ENCODE measurements at places on chromosomes 2 and 18.
A peak's percentile ranks its signal among the peaks of the same experiment; 100 is the strongest.

- DNase-seq = no peak
Observed at GRCh38 chr2:146801886-146802285, 1042.9 kb upstream of the ACVR2A start.

DNA sequence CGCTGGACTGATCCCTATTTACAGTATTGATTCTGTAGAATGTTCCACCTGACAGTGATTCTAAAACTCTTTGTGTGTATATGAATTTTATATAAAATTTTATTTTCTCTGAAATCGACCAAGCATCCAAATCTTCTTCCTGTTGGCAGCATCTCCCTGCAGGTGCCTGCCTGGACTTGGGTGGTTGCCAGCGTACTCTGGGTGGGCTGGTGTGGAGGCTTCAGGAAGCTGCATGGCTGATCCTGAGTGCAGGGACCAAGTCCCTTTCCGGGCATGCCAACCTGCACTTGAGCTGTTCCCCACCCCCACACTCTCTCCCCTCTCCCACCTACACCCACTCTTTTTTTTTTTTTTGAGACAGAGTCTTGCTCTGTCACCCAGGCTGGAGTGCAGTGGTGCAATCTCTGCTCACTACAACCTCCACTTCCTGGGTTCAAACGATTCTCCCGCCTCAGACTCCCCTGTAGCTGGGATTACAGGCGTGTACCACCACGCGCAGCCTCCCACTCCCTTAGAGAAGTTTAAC lies 53.2 kb upstream of the ALKAL2 start:
- DNase-seq = no peak

GRCh38 chr2:68428126-68428525 lies 39.0 kb downstream of the FBXO48 start:
- DNase-seq = no peak

- DNase-seq = no peak
Observed at GRCh38 chr2:120538691-120539423, 192.9 kb downstream of the INHBB start.

DNA sequence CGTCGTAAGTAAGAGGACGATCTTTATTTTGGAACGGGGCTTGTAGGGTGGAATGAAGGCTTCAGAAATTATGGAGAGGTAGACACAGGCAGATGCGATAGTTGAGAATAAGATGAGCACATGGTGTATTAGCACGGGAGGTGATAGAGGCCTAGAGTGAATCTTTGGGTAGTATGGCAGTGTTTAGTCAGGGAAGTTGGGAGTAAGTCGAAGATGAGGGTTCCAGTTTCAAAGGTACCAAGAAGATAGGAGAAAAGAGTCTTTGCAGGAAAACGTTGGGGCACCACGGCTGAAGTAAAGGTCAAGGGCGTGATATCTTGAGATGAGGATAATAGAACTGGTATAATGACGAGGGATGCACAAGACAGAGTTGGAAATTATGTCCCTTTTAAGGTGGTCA lies 654 bp downstream of the PIK3C3 start:
- DNase-seq = no peak

GRCh38 chr18:45680066-45680690 lies 43.8 kb upstream of the SLC14A1 start:
- DNase-seq = no peak

DNA sequence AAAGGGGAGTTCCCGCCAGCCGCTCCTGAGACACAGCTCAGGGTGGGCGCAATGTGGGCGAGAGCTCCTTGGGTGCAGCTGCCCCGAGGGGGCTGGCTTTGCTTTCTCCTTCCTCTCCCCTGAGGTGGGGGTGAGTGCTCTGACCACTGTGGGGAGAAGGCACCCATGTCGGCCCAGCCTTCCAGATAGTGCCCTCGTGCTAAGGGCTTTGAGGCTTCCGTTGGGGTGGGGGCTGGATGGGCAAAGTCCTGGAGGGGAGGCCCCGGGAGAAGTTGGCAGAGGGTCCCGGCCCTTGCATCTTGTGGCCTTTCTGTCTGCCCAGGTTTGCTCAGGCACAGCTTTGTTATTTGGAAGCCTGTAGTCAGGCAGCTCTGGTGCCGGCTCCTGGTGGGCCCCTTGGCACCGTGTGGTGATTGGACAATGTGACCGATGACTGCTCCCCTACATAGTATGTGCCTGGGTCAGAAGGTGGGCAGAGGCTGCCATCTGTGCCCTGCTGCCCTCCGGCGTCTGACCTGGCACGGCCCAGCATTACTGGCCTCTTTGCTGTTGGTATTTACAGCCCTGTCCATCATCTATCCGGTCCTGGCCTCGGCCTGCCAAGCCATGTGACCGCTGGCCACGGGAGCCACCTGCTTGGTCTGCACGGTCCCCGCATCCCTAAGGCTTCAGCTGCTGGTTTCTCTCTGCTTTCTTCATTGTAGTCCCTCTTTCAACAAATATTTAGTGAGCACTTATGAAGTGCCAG lies 50.8 kb downstream of the TWIST2 start:
- no peak for DNase-seq

DNA sequence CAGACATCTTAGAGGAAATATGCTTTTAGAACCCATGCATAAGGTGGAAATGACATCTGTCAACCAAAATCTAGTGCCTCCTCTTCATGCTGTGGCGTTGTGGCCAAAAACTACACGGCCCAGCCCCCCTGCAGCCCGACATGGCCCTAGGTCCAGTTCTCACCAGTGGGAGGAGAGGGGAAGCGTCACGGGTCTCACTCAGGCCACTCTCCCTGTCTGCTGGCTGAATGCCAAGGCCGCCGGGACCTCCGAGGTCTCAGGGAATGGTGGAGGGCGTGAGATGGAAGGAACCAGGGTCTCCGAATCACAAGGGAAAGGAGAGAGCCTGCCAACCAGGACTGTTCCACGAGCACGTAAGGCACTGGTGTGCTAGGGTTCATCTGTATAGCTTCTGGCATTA lies 361.0 kb downstream of the ANAPC1 start:
- DNase-seq = no peak

DNA sequence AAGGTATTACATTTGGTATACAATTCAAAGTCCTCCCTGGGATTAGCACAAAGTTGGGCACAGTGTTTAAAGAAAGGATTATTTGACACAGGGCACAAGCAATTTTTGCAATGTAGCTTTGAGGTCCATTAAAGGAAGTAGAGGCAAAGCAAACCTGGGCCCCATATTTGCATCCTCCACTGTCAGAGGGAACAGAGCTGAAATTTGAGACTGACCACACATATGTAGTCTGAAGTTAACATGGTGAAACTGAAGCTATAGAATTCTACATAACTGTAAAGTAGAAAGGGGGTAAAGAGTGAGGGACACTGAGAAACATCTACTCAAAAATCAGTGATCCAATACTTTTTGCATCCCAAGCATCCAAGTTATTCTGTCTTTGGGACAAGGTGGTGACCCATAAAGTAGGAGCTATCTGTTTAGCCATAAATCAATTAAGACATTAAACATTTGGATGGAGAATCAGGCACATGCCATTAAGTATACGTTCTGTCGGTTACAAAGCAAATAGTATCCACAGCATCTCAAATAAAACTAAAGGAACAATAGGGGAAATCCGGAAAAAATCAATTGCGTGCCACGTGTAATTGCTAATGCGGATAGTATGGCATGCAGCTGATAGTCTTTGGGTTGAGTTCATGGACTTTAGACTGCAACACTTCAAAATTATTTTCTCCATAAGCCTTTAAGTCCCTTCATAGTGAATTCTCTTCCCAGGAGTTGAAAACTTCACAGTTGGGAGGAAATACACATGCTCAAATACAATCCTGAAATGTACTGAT lies 72.6 kb downstream of the PLEKHM3 start:
- no peak for DNase-seq

DNA sequence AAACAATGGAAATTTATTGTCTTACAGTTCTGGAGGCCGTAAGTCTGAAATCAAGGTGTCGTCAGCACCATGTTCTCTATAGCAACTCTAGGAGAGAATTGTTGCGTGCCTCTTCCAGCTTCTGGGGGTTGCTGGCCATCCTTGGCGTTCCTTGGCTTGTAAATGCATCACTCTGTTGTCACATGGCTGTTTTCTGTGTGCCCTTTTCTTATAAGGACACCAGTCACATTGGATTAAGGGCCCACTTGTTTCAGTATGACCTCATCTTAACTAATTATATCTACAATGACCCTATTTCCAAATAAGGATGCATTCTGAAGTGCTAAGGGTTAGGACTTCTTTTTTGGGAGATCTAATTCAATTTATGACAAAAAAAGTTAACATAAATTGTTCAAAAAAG lies 1.4 kb upstream of the PLEK start:
- no peak for DNase-seq

DNA sequence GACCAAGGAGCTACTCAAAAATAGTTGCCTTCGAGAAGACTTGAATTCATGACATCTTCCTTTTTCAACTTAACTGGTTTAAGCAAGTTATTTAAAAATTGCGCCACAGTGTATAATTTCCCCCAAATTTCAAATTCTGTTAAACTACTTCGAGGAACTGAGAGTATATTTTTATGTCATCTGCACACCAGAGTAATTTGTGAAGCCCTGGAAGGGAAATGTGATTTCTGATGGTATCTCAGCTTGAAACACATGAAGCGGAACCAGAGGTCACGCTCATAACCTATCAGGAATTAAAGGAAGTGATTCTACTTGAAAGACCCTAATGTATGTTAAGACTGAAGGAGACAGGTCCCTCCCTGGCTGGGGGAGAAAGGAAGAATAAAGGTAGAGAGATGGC lies 33.9 kb upstream of the DARS1 start:
- no peak for DNase-seq

DNA sequence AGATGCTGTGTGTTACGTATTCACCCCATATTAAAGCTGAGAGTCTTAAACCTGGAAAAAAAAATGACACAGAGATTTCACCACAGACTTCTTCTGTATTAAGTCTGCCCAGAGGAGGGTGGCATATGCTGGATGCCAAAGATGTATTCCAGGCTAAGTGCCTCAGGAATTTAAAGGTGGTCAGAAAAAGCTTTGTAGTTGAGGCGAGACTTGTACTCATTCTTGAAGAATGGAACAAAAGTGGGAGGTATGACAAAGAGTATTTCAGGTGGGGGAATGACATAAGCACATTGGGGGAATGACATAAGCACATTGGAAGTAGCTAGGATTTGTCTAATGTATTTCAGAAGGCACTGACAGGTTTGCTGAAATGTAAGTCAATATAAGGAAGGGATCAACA lies 98.6 kb downstream of the BABAM2 start:
- DNase-seq = no peak

GRCh38 chr2:48444404-48444803 lies 85.5 kb upstream of the STON1 start:
- DNase-seq = no peak

GRCh38 chr2:107801498-107801897 lies 25.2 kb upstream of the RGPD4 start:
- DNase-seq = no peak

GRCh38 chr2:152421521-152422370 lies 86.8 kb downstream of the FMNL2 start:
- DNase-seq = peak; percentile 96

- no peak for DNase-seq
Observed at GRCh38 chr18:2256577-2256976, 314.7 kb downstream of the METTL4 start.

- no peak for DNase-seq
Observed at GRCh38 chr18:69567813-69568488, 167.3 kb downstream of the DOK6 start.

GRCh38 chr2:149331023-149331400 lies 625 bp downstream of the LYPD6 start:
- DNase-seq = no peak

GRCh38 chr2:217755027-217755745 lies 247.6 kb downstream of the TNS1 start:
- no peak for DNase-seq

DNA sequence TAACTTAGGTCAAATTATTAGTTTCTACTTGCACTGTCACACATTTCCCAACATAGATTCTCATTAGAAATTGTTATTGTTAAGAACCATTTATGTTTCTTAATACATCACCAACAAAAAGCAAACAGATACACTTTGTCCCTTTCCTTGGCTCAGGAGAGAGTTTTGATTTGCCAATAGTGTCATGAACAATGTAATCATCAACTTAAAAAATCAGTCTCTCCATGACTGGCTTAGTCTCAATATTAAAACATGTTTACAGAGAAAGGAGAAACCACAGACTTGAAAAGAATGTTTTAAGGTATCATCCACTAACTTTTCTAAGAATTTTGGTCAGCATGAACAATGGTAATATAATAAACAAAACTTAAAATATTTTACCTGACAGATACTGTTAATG lies 416.5 kb upstream of the KCNH7 start:
- no peak for DNase-seq

- no peak for DNase-seq
Observed at GRCh38 chr2:70823249-70823648, 2.9 kb upstream of the CLEC4F start.

DNA sequence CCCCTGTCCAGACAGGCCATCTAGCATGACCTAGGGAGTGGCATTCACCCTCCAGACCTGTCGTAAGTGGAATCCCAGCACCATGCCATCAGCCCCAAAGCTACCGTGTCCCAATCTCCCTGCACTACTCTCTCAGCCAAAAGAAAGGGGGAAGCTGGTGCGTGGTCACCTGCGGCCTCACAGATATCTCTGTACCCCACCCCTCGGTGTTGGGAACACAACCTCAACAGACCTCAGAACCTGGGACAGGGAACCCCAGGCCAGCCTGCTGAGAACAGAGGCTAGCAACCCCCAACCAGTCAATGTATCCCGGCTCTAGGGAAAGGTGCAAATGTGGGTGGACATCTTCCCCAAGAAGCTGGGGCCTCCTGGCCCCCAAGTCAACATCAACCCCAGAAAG lies 38.2 kb downstream of the LMAN2L start:
- no peak for DNase-seq

GRCh38 chr2:27407798-27408491 lies 1.4 kb downstream of the PPM1G start:
- DNase-seq = no peak

DNA sequence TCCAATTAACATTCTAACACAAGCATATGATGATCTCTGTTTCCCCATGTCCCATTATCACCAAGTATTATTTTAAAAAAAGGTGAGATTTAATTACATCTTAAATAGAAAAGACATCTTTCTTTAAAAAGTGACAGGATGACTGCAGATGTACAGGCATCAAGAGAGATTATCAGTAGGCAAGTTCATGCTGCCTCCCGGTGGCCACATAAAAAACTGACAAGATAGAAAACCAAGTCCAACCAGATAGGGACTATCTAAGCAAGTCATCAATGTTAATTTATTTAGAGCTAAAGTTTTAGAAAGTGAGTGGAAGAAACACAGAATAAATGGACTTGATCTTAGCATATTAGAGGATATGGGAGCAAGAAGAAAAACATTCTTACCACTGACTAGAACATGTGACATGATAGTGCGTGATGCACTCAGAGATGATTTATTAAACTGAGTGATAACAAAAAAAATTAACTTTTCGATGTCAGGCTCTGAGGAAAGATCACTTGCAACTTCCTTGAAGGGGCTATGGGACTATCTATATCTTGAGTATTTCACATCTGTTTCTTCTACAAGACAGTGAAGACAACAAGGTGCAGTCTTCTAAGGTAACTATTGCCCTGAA lies 5.4 kb upstream of the TDRD15 start:
- DNase-seq = peak; percentile 4

DNA sequence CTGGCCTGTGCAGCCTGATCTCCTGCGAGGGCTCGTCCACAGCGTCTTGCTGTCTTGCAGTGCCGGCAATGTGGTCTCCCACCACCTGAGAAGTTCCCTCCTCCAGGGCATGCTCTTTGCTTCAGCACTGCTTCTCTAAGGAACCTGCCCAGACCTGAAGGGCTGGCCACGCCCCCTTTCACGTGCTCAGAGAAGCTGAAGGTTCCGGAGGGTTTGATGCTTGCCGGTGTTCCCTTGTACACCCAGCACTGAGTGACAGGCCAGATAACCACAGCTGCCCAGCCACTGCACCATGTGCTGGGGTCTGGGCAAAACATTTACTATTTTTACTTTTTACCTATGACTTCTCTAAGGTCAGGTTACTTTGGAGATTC lies 1.7 kb upstream of the POLR2D start:
- no peak for DNase-seq

GRCh38 chr2:135685361-135685760 lies 56.3 kb upstream of the UBXN4 start:
- no peak for DNase-seq
